ENCODE measurements at places on chromosomes 6 and 20. TPM values are rescaled to one million over a fixed set of nuclear protein-coding genes. Genes with fewer than 3 reads are reported as not detected.
A peak's percentile ranks its signal among the peaks of the same experiment; 100 is the strongest.

- DNase-seq = no peak
These were observed 915 bp upstream of the C6orf47 start for GRCh38 chr6:31661262-31662123.

GRCh38 chr20:49948178-49948577 is 12.0 kb downstream of the RNF114 start:
- DNase-seq = no peak

DNA sequence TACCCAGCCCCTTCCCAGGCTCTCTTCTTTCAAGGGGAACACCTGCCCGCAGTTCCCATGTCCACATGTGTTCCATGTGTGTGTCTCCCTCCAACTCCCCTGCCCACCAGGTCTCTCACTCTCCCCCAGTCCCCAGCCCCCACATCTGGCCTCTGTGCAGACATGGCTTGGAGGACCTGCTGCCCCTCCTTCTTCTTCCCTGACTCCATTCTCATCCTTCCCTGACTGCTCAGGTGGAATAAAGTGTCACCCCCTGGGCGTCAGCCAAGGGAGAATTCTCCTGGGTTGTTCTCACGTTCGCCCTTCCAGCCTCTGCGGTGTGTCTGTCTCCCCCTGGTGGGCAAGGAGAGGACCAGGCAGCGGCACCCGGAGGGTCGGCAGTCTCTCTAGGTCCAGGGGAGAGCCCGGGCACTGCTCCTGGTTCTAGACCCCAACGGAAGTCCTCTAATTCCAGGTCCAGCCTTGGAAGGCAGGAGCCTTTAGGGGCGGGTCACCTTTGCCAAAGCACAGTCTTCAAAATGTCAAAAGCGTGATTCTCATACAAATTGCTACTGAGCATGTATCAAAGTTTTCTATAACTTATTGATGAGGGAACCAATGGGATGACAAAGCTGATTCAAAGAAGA is 50.5 kb downstream of the EBF4 start:
- peak; percentile 54 for DNase-seq

DNA sequence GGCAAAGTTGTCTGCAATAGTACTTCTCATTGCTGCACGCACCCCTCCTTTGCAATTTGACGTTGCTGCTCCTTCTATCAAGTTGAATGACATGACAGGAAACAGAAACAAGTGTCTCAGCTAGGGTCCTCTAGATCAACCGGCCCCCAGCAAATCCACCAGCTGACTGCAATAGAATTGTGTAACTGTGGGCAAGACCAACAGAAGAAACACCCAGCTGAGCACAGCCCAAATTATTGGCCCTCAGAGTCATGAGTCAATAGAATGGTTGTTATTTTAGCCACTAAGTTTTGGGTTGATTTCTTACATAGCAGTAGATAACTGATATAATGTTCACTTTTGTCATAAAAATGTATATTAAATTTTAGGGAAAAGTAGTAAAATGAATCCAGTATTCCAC is 202.7 kb downstream of the MAFB start:
- DNase-seq = no peak

- no peak for DNase-seq
These were observed 111.1 kb downstream of the FOXO3 start for GRCh38 chr6:108671790-108672189.

- DNase-seq = no peak
These were observed 141.3 kb upstream of the MYLIP start for GRCh38 chr6:15987569-15987968.

The TAGAP gene
- 0.11 TPM for polyA plus RNA-seq

DNA sequence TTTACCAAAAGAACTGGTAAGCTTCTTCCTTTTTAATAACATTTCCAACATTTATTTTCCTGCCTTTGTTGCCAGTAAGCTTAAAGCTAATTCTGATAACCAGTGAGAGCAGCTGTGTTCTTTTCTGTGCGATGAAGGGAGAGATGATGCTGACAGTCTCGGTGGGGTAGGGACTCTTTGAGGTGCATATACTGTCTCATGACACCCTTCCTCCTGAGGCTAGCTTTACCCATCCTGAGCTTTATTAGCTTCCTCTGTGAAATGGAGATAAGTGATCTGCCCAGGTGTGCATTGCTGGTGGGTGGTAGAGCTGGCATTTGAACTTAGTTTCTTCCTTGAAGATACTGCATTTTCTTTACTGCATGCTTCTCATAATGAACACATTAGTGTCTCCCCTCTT is 92.5 kb downstream of the LRRC1 start:
- no peak for DNase-seq

DNA sequence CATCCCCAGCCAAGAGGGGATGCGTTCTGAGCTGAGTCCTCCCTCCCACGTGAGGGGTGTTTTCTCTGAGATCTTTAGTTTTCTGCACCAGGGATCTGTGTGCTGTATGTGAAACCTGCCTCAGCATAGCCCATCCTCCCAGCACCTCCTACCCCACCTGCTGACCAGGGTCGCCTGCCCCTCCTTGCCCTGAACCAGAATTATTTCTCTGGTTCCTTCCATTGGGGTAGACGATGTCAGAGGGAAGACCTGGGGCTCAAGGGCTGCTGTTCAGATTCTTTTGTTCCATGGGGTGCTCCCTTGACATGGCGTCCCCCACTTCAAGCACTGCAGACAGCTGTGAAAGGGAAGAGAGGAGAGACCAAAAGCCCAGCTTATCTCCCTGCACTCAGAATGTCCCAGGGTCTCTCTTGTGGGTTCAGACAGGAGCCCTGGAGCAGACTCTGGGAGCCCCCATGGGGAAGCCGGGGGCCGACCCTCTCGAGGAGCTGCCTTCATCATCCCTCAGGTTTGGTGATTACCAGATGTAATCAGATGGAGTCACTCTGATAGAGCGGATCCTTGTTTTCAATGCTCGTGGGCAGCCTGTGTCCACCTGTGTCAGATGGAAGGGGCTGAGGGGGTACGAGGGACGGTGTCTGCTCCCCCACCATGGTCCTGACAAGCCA is 74.3 kb downstream of the ERMARD start:
- no peak for DNase-seq

DNA sequence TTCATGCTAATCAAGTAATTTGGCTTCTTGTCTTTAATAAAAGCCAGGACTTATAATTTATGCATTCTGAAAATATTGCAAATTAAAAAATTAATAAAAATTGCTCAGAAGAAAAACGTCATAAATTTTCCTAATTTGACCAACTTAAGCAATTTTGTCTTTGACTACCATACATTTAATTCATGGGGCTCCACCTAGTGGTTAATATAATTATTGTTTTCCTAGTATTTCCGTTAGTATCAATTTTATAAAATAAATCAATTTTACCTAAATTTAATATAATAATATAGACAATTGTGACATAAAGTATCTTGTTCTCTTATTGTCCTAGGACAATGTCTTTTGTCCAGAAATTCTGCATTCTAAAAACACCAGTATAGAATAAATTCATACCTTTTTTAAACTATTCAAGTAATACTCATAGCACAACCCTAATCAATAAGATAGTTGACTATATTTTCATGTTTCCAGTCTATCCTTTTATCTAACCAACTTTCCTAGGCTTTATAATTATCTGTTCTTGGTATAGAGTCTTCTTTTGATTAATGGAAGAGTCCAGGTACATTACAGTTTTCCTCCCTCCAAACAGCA is 319.9 kb downstream of the TRDN start:
- DNase-seq = no peak

DNA sequence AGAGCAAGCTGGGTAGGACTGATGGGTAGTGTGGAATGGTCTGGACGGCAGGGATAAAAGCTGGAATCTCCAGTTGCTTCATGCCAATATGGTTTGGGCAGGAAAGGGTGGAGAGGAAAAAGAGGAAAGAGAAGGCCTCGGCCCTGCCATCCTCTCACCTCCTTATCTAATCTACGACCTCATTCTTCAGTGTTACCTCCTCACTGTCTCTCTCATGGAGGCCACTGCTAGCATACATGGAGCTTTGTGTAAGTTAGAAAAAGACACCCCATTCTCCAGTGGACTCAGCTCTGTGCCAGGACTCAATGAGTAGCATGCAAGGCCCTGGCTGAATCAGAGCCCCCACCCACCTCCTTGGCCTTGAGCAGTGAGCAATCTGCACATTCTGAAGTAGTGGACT is 6.1 kb upstream of the ARID1B start:
- no peak for DNase-seq

DNA sequence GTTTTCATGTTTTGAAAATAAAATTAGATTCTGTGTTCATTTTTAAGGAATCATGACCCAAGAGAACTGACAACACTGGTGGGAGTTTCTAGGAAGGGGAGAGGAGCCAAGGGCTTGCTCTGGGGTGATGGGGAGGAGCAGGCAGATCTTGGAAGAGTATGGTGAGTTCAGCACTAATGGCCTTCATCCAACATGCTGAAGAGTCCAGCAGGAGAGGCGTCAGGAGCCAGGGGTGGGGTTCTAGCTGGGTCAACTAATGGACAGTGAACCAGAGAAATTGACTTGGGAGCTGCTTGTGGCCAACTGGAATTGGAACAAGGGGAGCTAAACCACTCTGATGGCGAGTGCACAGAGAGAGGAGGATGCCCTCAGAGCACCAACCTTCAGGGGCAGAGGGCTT is 107.1 kb downstream of the MRPL14 start:
- no peak for DNase-seq

DNA sequence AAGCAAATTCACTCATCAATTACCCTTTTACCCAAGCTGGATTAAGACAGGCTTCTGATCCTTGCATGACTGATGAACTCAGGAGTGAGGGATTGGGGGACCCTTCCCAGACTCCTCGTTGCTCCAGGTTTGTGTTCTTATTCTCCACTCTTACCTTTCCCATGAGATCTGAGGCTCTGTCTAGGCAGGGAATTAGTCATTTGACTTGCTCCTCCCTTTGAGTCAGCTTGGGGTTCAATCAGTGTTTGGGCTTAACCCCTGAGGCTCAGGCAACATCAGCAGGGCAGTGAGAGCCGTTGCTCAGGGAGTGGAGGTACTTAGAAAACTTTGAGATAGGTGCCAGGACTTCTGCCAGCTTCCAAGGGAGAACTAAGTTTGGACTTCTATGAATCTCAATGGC is 20.7 kb upstream of the TOX2 start:
- peak; percentile 68 for DNase-seq

- no peak for DNase-seq
These were observed 2.5 kb upstream of the KATNA1 start for GRCh38 chr6:149651056-149651455.

The PGC gene
- not detected for polyA plus RNA-seq

The AVP gene
- polyA plus RNA-seq = not detected

The CST5 gene
- polyA plus RNA-seq = 0.14 TPM

DNA sequence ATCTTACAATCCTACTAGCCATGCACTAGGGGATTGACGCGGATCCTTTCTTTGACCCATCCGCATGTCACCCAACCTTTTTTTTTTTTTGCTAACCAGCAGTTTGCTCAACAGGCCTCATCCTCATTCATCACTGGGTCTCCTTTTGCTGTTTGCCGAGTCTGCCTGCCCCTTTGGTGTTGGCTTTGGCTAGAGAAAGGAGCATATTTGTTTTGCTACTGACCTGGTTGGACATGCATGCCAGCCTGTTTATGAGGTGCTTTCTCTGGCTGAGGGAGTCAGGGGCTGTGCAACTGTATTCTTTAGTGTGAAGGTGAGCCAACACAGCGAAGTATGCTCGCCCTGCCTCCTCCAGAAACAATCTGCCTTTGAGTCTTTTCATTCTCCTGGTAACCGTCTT is 40.2 kb downstream of the E2F3 start:
- no peak for DNase-seq

The SH3BGRL2 gene
- polyA plus RNA-seq = 1.5 TPM

- no peak for DNase-seq
These were observed 71.2 kb downstream of the TIAM2 start for GRCh38 chr6:155066361-155066760.

DNA sequence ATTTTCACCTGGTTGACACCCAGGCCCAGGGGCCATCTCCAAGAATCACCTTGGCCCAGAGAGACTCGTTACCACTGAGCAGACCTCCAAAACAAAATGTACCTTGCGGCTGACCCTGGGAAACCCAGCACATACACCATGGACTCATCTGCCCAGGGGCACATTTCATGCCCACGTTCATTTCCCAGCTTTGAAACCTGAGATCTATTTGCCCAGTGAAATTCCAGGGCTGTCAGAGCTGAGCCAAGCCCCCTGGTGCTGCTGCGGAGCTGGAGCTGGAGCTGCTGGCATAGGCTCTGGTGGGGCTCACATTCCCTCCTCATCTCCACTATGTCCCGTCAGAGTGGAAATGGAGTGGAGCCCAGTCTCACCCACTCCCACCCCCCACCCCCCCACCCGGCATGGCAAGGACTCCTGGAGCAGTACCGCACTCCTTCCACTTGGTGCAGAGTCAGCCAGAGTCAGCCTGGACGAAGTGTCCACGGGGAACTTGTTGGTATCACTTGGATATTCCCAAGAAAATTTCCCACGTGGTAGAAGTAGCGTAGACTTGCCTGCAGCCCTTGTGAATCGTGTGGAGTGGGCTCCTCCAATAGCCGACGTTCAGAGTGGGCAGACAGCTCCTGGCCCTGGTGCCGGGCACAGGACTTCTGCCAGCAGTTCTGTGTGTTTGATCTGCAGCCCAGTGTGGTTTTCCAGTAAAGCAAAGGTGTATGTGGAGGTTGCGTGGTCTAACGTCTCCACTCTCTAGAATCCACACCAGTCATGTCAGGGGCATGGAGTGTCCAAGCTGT is 18.1 kb upstream of the OSER1 start:
- no peak for DNase-seq

The HEY2 gene
- not detected for polyA plus RNA-seq

DNA sequence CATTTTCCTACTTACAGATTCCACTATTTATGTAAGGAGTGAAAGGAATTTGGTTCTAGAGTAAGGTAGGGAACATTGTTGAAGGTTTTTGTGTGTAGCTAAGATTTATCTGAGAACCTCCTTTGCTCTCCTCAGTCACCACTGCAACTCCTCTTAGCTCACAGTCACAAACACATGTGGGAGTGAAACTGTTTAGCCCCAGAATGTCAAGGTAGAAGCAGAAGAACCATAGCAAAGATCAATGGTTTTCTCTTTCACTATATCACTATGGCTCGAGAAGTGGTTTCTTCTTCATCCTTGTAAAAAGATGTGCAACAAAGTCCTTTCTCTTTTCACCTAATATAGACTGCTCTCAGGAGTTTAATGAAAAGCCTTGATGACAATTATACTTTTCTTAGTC is 6.5 kb upstream of the DEFB112 start:
- DNase-seq = no peak

- DNase-seq = no peak
These were observed 767 bp downstream of the PTK6 start for GRCh38 chr20:63536241-63536977.

DNA sequence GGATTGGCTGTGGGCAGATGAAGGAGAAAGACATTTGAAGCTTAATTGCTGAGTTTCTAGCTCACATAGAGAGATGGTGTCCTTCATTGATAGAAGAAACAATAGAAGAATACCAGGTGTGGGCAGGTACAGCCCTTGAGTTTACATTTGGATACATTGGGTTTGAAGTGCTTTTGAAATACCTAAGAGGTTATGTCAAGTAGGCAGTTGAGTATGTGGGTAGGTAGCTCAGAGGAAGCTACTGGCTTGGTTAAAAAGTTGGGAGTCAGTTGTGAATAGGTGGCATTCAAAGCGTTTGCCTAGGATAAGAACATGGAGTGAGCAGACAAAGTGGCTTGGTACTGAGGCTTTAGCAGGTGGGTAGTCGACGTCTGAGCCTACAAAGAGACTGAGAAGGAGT is 25.0 kb downstream of the NDUFAF5 start:
- no peak for DNase-seq

The COL12A1 gene
- polyA plus RNA-seq = 132 TPM

All from mammary epithelial cell (primary cell).